H1 (cell line): ENCODE measurements at places on chromosomes 3 and 15. TPM values are rescaled to one million over a fixed set of nuclear protein-coding genes. Genes with fewer than 3 reads are reported as not detected.
A peak's percentile ranks its signal among the peaks of the same experiment; 100 is the strongest.

The RHOV gene
- total RNA-seq = 2.4 and 2.7 TPM in 2 replicates

The THOC7 gene
- 69.5 and 74.0 TPM in 2 replicates for total RNA-seq

The DRD3 gene
- 0.32 and 0.34 TPM in 2 replicates for total RNA-seq

The WDR72 gene
- total RNA-seq = 1.9 and 2.1 TPM in 2 replicates

The KIAA1143 gene
- total RNA-seq = 65.1 and 67.2 TPM in 2 replicates

The SCAANT1 gene
- not detected in 2 replicates for total RNA-seq

- peak; percentile 61 for DNase-seq
These were observed 464 bp downstream of the GABRG3 start for GRCh38 chr15:26971271-26972018.

DNA sequence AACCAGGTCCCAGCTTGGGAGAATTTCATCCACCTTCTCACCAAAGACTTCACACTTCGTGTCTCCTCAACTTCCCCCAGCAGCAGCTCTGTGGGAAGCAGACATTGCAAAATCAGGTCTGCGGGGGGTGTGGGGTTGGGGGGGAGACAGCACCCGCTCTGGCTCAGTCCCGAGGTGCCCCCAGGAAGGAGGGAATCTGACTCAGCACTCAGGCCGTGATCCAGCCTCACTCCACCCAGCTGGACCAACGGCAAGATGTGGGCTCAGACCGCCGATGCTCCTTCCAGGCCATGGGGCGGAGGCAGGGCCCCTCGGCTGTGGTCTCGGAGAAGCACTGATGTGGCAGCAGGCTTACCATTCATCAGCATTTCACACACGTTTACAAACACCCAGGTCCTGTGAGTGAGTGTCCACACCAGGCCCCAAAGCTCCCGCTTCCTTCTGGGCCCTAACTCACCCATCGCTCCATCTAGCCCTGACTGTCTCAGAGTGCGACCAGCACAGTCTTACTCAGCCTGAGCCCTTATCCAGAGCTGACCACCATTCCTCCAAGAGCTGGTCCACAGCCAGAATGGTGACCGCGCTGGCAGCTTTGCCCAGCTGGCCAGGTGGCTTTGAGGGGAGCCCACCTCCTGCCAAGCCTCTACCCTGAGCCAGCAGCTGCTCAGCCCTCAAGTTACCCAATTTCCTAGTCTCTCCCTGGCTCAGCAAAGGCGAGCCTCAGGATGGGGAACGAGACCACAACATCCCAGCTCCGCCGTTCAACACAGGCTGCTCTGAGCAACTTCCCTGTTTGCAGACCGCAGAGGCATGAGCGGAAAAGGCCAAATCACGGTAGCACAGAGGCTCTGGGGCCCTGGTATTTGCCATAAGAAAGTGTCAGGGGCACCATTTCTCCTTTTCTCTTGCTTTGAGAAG is 3.3 kb downstream of the STAB1 start:
- DNase-seq = no peak

- no peak for DNase-seq
These were observed 282.5 kb downstream of the RPLP1 start for GRCh38 chr15:69735121-69735520.

GRCh38 chr3:55742022-55742831 is 255.1 kb upstream of the WNT5A start:
- no peak for DNase-seq

DNA sequence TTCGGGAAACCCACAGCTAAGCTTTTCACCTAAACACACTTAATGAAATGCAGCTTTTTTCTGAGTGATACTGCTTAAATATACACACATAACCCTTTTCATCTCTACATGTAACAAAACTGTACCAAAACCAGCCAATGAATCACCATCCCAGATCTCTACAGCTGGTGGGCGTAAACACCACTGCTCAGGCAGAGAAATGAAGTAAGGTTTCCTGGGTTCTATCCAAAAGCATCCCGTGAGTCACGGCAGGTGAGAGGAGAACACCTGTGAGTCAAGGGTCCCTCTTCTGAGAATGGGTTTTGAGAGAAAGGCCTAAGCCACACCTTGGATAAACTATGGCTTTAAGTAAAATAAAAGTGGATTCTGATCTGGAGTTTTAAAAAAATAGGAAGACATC is 2.6 kb downstream of the CLDN1 start:
- no peak for DNase-seq

DNA sequence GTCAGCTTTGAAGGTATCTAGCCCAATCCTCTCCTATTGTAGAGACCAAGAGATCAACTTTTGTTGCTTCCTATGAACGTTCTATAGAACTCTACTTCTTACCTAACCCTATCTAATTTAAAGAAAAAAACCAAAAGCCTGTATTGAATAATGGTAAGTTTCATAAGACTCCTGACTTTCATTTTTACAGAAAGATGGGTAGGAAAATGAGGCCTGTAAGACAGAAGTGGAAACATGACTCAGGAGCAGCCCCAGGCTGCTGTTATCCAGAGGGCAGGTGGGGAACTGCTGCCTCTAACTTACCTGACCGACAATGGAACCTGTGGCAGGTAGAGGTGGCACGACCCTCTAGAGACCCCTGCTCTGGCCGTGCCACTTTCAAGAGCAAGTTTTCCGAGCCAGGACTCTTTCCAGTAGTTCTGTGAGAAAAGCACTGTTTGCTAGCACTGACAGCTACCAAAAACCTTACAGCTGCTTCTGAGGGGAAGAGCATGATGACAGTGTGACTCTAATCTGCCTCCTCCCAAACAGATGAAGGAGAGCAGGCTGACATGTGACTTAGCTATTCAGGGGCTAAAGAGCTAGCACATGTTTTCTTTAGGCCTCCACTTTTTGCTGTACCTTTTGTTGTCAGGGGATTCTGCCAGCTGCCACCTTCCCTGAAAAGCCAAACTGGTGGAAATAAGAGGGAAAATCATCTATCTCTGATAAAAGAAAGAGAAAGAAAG is 17.5 kb downstream of the POPDC2 start:
- DNase-seq = no peak

DNA sequence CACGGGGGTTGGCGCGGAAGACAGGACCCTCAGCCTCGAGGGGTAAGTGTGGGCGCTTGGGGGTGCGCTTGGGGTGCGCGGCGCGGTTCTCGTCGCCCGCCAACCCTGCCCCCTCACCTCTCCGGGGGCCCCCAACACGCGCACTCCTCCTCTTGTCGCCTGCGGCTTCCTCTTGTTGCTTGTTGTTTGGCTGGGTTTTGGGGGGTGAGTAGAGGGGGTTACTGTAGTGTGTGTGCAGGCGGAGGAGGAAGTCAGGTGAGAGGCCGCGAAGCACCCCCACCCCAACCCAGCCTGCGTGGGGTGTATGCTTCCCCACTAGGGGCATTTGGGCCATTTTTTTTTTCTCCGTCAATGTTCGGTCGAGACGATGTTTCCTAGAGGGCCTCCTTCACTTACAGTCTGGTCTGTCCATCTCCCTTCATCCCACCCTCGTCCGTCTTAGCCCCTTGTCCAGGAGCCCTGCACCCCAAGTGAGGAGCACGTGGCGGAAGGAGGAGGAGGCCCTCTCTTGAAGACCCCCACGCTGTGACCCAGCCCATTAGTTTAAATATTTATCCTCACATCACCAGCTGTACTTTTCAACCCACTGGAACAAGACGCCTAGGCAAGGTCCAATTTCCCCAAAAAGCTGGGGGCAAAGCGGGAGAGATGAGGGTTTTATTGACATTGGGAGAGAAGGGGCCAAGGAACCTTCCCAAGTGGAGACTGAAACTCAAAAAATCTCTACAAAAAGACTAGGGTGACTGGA is 20.4 kb upstream of the SATB1 start:
- no peak for DNase-seq

DNA sequence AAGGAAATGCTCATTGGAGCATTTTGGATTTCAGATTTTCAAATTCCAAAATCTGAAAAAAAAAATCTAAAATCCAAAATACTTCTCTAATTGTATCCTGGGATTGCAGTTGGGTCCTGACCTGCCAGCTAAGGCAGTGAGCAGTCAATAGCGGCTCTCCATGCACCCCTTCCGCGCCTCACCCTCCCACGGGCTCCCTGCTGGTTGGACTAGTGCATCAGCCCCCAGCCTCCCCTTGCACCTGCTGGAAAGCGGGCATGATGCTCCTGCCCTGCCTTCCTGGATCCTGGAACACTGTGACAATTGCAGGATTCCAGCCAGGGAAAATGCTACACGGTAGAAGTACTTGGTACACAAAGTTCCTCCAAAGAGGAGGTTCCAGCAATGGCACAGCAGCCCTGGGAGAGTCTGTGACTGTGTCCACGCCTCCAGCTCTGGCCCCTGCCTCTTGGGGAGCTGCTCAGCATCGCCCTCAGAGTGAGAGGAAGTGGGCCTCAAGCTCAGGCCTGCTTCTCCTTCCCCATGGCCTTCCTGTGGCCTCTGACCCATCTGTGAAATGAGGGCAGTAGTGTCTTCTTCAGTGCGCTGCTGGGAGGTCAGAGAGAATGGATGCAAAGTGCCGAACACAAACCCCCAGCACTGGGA is 39.5 kb upstream of the CHRNB4 start:
- DNase-seq = no peak

DNA sequence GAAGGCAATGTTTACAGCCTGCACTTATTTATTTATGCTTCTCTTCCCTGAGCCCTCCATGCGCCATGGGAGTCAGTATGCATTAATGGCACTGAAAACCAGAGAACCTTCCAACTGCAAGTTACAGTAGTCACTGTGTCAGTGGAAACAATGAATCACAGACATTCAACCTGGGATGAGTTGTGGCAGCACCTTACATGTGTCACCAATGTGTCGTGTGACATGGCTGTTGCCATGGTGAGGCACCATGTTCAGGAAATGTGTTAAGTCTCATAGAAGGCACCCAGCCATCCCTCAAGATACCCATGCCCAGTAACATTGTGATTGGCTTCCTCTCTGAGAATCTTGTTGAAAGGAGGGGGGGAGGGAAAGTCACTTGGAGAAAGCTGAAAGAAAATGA is 105.0 kb downstream of the FOXP1 start:
- no peak for DNase-seq

DNA sequence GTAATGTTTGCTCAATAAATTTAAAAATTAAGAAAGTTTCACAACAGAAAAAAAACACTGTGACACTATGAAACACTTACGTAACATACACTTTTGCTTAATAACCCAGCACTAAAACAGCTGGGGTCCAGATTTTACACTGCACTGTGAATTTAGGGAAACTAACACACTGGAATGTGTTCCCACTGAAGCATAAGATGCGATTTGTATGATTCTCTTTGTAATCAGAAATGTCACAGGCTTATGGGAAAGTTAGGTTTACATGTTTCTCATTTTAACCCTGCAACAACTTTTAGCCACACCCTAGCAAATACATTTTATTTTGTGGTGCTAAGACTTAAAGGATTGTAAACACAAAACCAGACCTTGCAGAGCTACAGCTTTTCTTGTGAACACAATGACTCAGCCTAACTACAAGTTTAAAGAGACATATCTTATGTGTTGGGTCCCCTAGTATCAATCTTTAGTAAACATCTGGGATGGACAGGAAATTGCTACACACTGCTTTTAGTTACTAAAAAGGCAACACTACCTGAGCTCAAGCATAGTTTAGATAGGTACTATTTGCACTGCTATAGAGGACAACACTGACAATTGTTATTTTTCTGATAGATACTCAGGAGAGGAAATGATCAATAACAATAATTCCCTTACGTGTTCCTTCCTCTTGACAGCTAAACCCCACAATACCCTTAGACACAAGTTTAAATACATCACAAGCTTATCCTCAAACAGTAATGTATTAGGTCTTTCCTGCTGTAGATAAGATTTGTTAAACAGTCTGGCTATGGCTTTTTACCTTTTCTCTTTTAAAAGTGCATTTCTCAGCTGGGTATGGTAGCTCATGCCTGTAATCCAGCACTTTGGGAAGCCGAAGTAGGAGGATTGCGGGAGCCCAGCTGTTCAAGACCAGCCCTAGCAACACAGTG is 3.8 kb downstream of the PLD1 start:
- no peak for DNase-seq

GRCh38 chr3:49058011-49058410 is 28.8 kb upstream of the IMPDH2 start:
- DNase-seq = no peak
